ENCODE measurements at places on chromosomes 1 and 21. TPM values are rescaled to one million over a fixed set of nuclear protein-coding genes. Genes with fewer than 3 reads are reported as not detected.

DNA sequence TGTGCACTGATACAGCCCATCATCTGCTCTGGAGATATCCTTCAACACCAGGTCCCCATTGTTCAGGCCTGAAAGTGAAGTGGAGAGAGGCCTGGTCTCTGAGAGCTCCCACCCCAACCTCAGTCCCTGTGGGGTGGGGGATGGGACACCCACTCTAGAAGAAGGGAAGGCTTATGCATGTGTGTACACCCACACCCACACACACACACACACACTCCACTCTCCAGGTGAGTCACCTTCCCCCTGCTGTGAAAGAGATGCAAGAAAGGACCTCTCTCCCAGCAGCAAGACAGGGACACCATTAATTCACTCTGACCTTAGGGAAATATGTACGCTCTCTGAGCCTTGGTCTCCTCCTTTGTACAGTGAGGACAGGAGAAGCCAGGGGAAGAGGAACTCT is 5.9 kb downstream of the VSIG8 start:
- DNase-seq, result no peak

The DMRTA2 gene
- total RNA-seq, result not detected

- DNase-seq, result no peak
These were observed 17.8 kb upstream of the POU3F1 start for GRCh38 chr1:38064197-38064903.

DNA sequence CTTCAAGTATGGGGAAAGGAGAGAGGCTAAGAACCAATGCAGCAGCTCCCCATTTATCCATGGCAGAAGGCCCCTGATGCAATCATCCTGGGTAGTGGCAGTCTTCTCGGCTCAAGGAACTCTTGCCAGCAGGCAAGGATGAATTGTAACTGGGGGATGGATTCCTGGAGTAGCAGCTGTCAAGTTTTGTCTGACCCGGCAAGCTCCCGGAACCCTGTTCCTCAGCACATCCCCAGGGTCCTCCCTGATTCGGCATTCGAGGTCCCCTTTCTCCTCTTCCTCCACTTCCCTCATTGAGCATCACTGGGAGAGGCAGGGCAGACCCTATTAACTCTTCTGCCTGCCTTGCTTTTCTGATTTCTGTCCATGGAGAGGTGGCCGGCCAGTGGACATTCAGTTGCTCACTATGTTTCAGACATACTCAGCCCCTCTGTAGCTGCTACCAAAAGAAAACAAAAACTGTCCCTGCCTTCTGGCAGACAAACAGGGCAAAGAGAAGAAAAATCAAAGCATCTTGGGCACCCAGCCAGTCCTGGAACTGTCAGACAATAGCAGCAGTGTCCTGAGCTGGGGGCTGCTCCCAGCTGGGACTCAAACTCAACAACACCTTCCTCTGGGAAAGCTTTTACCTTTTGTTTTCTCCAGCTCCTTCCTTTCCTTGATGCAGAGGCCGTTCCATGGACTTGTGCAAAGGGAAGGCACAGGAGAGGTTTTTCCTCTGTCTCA is 5.6 kb upstream of the PTCH2 start:
- peak; percentile 12 for DNase-seq

The EYA3 gene
- total RNA-seq, result 8.5 TPM

DNA sequence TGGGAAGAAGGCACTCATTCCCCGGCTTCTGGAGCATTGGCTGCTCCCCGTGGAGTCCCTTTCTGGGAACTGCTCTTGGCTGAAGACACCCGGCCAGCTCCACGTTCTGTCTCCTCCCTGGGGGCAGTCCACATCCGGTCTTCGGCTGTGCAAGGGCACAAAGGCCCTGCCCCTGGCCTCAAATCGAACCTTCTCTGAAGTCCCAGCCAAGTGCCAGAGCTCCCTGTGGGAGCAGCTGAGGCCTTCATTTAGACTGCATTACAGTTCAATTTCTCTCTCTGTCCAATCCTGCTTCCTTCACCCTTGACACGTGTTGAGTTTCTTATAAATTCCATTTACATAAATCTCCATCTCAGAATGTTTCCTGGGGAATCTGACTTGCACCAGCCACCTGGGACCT is 132.9 kb upstream of the POU3F1 start:
- no peak for DNase-seq

GRCh38 chr1:39272027-39272797 is 67.7 kb downstream of the MACF1 start:
- DNase-seq, result peak; percentile 80

GRCh38 chr1:158045639-158046038 is 52.2 kb downstream of the KIRREL1 start:
- DNase-seq, result no peak

GRCh38 chr21:27209546-27209945 is 242.7 kb upstream of the ADAMTS5 start:
- no peak for DNase-seq

- no peak for DNase-seq
These were observed 66.2 kb downstream of the TEX35 start for GRCh38 chr1:178579095-178579494.

DNA sequence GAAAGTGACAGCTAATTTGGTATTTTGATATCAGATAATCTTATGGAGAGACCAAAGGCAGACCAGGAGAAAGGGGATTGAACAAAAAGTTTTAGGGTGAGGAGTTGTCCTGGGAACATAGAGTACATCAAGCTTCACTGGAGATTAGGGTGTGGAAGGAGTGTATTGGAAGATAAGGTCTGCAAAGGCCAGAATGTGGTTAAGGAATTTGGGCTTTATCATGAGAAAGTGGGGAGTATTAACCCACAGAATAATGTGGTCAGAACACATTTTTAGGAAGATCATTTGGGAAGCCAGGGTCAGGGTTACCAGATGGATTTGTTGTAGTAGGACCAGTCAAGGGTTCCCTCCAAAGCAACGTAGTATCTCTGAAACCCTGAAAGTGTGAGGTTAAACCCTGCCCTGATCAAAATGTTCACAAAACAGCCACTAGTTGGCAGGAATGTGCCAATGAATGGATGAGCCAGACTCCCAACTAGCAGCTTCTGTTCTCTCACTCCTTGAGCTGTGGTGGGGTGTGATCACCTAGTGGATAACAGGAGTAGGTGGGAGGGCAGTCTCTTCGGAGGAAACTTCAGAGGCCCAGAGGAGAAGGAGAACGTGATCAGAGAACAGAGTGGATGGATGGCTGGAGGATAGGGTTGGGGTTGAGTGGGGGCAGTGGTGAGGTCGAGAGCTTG is 35.8 kb downstream of the SLC2A1 start:
- peak; percentile 61 for DNase-seq

The IVL gene
- not detected for total RNA-seq

The NHLH1 gene
- not detected for total RNA-seq

GRCh38 chr21:43944757-43945156 is 67.4 kb upstream of the TRAPPC10 start:
- DNase-seq, result no peak

DNA sequence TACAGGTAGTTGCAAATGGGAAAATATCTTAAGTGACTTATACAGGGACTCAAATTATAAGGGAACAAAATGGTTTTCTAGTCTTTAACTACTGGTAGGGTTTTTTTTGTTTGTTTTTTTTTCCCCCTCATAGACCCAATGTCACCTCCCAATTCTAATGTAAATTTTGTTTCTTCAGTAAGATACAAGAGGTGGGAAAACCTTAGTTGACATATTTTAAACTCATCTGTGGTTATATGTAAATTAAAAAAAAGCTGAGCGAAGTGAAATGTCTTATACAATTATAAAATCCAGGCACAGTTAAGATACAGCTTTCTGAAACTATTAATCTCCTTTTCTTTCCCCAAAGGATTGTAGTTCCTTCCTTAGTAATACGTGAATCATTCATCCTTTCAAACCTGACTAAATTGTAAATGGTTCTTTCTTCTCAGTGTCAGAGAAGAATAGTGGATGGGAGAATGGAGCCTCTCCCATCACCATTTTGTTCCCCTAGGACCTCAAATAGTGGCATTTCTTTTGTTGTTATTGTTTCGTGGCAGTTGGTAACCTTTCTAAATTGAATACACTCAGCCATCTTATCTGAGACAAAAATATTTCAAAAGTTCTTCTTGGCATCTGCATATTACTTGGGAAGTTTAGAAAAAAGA is 11.2 kb downstream of the TSEN15 start:
- DNase-seq, result no peak

The SH2D5 gene
- total RNA-seq, result 0.20 TPM

GRCh38 chr1:32918179-32918578 is 17.0 kb upstream of the TMEM54 start:
- no peak for DNase-seq

GRCh38 chr21:15298306-15298705 is 233.5 kb upstream of the NRIP1 start:
- peak; percentile 73 for DNase-seq

The ZMYND12 gene
- total RNA-seq, result 0.60 TPM

The SPRR2B gene
- total RNA-seq, result not detected

DNA sequence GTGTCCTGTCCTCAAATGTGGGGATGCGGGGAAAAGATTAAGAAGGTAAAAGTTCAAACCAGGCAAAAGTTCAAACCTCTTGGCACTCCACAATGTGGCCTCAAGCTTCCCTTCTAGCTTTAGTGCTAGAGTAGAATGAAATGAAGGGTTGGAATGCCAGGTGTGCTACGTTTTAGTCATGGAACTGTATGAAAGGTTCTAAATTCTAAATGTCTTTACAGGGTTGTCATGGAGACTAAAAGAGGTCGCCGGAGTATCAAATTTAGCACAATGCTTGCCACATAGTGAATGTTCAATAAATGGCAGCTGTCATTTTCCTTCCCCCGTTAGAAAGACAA is 57.2 kb upstream of the LRRC8D start:
- DNase-seq, result no peak

DNA sequence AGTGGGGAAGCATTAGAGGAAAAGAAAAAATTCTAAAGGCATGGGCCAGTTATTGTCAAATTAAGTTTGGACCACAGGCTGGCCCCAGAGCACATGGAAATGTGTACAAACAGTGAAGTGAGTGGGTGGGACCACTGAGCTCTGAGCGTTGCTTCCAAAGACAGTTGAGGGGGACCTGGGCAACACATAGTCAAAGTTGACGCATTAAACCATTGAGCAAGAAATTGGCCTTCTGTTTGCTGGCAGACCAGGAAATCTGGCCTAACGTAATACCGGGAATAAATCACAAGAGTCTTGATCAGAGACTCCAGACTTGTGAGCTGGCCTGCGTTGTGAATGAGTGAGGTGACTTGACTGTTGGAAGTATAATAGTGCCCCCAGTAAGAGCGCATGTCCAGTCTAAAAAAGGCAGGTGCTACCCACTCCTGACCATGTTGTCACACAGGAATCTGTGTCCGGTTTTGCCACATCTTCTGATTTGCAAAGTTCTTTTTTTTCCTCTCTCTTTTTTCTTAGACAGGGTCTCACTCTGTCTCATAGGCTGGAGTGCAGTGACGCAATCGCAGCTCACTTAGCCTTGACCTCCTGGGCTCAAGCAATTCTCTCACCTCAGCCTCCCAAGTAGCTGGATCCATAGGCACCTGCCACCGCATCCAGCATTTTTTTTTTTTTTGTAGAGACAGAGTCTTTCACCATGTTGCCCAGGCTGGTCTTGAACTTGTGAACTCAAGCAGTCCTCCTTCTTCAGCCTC is 10.7 kb downstream of the EPHB2 start:
- no peak for DNase-seq

DNA sequence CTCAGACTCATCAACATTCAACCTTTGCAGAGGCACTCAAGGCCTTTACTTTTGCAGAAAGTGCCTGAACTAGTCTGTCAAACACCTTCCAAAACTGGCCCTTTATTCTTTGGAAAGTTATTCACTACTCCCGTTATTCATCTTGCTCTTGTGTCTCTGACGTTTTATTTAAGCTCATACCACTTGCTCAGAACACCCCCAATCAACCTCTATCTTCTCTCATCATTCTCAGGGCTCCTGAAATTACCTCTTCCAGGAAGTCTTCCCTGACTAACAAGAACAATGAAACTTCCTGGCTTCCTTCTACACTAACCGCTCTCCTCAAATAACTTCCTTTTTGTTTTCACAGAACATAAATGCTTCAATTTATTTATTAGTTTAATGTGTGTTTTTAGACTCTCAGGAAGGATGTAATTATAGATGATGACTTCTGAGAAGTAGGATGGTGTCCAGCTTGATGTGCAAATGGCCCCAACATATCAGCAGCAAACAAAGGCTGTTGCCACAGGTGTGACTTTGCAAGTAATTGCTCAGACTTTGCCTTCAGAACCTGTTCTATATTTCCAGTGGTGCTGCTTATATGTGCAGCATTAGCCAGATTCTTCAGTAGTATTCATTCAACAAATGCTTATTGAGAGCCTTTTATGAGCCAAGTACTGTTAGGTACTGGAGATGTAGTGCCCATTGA is 22.8 kb upstream of the BATF3 start:
- DNase-seq, result no peak

GRCh38 chr21:45142469-45143308 is 68.3 kb downstream of the ADARB1 start:
- peak; percentile 61 for DNase-seq

The CYP4Z1 gene
- total RNA-seq, result 0.20 TPM

GRCh38 chr1:187338762-187339412 is 510.1 kb downstream of the PLA2G4A start:
- DNase-seq, result no peak

The CLCNKB gene
- total RNA-seq, result not detected

- no peak for DNase-seq
These were observed 149.2 kb downstream of the ST6GALNAC5 start for GRCh38 chr1:77016386-77016985.

GRCh38 chr1:29960876-29961275 is 724.6 kb downstream of the PTPRU start:
- DNase-seq, result no peak

GRCh38 chr1:203056516-203056915 is 29.3 kb downstream of the MYOG start:
- no peak for DNase-seq

DNA sequence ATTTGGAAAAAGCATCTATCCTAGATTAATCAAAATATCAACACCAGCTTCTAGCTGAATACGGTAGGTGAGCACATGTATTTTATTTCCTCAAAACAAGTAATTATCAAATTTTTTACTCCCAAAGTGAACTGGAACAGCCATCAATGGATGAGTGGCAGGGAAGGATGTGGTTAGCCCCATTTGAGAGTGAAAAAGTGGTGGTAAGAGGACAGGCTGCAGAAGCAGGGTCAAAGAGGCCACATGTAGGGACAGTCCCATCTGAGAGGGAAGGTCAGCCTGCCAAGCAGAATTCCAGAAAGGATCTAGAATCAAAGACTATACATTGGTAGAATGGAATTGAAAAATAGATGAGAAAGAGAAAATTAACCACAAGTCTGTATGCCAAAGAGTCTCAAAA is 163.8 kb downstream of the SMYD3 start:
- DNase-seq, result no peak

The TCEA3 gene
- total RNA-seq, result 0.22 TPM

The PLA2G2C gene
- total RNA-seq, result not detected

- DNase-seq, result no peak
These were observed 17.2 kb downstream of the TPM3 start for GRCh38 chr1:154174654-154175053.

The AJAP1 gene
- not detected for total RNA-seq

The SNAP47 gene
- 25.3 TPM for total RNA-seq

The ROR1 gene
- total RNA-seq, result under 0.01 TPM

DNA sequence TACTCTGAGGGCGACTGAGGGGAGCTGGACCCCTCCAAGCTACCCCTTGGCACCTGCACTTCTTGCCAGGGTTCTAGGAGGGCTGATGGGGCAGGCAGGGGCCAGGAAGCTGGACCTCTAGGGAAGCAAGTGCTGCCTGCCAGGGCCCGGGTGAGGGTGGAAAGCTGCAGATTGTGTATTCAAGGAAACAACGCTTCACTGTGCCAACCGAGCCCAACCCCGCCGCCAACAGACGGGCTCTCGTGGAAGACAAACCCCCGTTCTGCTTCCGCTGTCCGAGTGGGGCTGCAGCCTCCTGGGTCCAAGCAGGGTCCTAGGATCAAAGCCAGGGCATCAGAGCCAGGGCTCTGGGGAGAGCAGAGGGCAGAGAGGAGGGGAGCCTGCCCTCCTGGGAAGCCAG is 3.2 kb downstream of the EFHD2 start:
- DNase-seq, result peak; percentile 66

The ADGRL4 gene
- total RNA-seq, result 109 TPM

The MAP3K21 gene
- total RNA-seq, result 0.44 TPM

The SPATA45 gene
- not detected for total RNA-seq
